Stimulated activated CD4-positive, alpha-beta T cell treated with anti-CD3 and anti-CD28 coated beads, Interleukin-4, amount 100 ng/mL, for 48 hours (primary cell): ENCODE measurements at places on chromosomes 6 and 20.

DNA sequence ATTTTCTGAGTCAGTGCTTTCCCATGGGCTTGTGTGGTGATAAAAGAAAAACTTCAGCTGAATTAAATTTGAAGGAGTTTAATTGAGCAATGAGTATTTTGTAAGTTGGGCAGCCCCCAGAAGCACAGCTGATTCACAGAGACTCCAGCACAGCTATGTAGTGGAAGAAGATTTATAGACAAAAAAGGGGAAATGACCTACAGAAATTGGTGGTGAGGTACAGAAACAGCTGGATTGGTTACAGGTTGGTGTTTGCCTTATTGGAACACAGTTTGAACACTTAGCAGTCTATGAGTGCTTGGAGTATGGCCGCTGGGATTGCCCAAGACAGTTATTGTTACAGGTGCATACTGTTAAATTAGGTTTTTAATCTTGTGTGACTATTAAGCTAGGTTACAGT is 96.9 kb upstream of the PTPRK start:
- DNase-seq = no peak

- no peak for DNase-seq
These were observed 66.9 kb downstream of the GMPR start for GRCh38 chr6:16305246-16305725.

GRCh38 chr20:34190679-34191090 is 50.5 kb upstream of the ASIP start:
- peak; percentile 35 for DNase-seq

GRCh38 chr6:79196912-79197311 is 37.6 kb downstream of the HMGN3 start:
- no peak for DNase-seq

- DNase-seq = no peak
These were observed 102.6 kb downstream of the ZMYND8 start for GRCh38 chr20:47253872-47254271.

DNA sequence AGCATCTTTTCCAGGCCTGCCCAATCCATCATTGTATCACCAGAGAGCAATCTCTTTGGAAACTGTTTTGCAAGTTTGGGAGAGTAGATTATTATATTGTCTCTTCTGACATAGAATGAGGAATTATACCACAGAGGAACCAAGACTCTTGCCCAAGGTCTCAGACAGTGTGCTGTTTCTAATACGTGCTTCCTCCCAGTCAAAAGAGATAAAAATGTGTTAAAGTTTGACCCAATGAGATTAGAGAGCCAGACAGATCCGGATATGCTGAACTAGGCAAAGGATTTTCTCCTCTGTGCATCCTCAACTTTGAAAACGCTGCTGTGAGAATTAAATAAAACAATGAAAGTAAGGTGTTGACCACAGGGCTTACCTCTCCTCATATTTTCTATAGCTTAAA is 18.6 kb upstream of the NT5E start:
- DNase-seq = no peak

GRCh38 chr20:48717095-48717672 is 110.6 kb downstream of the PREX1 start:
- no peak for DNase-seq

DNA sequence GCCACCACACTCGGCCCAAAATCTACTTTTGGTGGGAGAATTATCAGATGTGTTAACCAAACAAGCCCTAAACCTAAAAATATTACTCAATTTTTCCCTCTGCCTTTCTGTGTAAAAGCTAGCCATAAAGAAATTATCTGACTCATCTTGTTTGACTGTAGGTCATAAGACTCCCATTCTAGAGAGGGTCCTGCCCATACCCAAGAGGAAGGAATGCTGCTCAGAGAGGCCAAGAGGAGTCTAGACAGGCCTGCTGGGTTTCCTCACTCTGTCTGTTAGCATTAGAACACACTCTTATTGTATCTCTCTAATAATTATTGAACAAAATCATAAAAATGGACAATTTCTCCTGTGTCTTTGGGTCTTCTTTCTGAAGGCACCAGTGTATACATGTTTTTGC is 26.1 kb downstream of the C6orf141 start:
- DNase-seq = no peak

GRCh38 chr6:10210052-10210451 is 204.8 kb downstream of the TFAP2A start:
- no peak for DNase-seq

- DNase-seq = no peak
These were observed 48.5 kb downstream of the KIF13A start for GRCh38 chr6:17938901-17939300.

DNA sequence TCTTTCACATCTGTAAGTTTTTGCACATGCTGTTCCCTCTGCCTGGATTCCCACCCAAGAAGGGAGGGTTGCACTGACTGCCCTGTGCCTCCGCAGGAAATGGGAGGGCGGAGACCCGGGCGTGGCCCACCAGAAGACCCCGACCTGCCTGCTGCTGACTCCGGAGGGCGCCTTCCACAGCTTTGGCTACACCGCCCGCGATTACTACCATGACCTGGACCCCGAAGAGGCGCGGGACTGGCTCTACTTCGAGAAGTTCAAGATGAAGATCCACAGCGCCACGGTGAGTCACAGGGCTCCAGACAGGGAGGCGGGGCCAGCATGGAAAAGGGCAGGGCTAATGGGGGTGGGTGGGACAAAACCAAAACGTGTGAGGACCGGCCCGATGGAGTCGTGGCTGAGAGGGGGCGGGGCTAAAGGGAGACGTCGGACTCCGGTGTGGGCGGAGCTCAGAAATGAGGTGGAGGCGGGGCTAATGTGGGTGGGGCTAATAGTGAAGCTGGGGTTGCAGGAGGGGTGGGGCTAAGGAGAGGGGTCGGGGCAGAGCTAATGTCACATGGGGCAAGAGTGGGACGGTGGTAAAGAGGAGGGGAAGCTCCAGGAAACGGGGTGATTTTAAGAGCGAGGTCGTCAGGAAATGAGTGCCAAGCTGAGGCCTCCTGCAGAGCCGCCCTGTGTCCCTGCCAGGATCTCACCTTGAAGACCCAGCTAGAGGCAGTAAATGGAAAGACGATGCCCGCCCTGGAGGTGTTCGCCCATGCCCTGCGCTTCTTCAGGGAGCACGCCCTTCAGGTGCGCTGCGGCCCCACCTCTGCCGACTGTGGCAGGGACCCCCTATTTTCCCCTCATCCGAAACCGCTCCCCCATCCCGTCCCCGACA is 12.6 kb downstream of the HSPA12B start:
- peak; percentile 72 for DNase-seq

DNA sequence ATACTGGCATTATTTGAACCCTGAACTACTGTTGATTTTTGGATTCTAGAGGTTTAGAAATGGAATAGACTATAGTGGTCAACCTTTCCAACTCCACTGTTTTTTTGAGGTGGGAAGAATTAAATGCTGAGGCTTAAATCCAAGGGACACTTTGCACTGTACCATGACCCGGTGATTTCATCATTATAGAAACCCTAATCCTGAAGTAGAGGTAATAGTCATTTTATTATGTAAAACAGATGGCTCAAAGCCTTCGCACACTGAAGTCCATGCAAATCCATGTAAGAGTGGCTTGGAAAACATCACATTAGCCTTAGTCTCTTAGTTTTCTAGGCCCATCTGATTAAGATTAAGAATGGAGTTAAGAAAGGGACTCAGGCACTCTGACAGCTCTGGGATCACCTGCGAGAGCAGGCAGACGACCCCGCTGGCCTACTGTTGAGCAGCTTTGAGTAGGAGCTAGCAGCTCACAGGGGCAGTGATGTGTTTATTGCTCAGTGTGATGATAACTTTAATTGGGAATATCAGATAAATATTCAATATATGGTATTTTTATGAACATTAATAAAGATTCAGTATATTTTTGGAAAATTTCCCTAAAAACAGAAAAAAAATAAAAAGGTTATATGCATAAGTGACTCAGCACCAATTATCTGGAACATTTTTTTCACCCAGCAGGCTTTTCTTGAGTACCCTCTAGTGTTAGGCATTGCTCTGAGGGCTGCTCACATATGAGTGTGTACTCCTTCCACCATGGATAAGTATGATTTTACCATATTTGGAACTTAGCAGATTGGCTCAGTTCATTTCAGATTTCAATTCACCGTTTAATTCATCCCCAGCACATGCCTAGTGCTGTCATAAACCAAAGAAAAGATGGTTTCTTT is 13.4 kb downstream of the SLX4IP start:
- no peak for DNase-seq

DNA sequence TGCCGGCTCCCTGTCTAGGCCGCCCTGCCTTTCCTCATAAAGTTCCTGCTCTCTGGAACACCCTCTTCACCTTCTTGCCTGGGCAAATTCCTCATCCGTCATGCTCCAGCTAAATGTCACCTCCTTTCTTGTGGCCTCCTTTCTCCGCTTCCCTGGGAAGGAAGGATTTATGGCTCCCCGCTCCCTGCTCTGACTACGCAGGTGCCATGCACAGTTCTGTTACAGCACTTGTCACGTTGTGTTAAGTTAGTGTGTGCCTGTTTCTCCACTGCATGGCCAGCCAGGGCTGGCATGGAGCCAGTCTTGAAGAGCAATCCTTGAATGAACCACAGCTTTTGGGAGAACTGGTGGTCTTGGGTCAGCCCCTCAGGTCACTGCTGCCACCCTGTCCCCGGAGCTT is 61.7 kb downstream of the CD40 start:
- DNase-seq = no peak

- DNase-seq = no peak
These were observed 4.8 kb upstream of the BCAS4 start for GRCh38 chr20:50789968-50790650.

DNA sequence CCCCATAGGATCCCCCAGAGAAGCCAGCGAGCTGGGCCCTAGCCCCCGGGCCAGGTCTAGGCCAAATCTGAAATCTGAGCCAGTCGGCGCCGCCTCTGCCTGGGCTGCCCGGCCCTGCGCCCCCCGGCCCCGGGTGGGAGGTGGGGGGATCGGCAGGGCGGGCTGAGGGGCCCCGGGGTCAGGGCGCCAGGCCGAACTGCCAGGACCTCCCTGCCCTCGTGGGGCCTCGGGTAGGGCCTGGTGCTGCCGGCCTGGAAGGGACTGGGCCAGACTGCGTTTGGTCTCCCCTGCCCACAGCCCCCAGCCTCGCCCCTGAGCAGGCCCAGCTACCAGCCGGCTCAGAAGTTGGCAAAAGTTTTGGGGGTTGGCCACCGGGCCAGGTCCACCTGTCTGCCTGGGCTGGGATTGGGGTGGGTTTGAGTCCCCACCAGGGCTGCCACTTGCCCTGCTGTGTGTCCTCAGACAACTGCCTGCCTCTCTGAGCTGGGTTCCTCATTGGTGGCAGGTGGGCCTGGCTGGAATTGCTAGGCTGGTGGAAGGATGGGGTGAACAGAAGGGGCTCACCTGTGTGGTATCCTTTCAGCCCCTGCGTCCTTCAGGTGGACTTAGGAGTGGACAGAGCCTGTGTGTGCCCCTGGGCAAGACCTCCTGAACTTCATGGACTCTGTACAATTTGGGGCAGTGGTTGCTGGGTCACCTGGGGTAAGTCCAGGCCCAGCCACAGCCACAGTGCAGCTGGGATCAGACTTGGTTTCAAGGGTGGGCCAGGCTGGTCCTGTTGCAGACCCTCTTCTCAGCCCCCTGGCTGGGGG is 801 bp downstream of the SRC start:
- DNase-seq = no peak

GRCh38 chr6:50850223-50851048 is 31.8 kb downstream of the TFAP2B start:
- DNase-seq = no peak

GRCh38 chr6:75450903-75451302 is 42.7 kb downstream of the FILIP1 start:
- no peak for DNase-seq

GRCh38 chr6:157374889-157375443 is 6.0 kb upstream of the ZDHHC14 start:
- DNase-seq = no peak

DNA sequence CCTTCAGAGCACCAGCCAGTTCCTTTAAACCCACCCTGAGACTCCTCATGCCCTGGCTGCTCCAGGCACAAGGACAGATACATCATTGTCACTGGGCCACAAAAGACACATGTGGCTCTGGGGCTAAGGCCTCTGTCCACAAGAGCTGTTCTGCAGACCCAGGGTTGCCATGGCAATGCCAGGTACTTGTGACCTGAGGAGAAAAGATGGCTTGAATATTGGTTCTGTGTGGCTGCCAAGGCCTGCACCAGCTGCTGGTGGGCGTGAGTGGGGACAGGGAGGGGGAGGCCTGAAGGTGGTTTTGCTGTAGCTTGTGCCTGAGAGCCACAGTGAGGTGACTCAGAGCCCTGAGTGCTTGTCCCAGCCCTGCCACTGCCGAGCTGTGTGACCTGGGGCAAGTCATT is 31.8 kb downstream of the SAYSD1 start:
- DNase-seq = no peak

DNA sequence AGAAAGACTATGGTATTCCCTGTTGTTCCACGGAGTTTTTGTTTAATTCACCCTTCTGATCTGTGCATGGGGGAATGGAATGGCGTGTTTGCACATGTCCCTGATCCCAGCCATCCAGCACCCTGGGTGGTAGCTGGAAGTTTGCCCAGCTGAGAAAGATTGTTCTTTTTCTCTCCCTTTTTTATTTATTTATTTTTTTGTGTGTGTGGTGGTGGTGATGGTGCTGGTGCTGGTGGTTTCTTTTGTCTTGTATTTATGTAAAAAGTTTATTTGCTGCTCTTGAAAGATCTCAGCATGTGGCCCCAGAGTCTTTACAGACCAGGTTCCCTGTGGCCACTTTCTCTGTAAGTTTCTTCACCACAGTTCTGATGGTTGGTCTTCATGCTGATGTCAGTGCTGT is 372.6 kb downstream of the UTRN start:
- no peak for DNase-seq

DNA sequence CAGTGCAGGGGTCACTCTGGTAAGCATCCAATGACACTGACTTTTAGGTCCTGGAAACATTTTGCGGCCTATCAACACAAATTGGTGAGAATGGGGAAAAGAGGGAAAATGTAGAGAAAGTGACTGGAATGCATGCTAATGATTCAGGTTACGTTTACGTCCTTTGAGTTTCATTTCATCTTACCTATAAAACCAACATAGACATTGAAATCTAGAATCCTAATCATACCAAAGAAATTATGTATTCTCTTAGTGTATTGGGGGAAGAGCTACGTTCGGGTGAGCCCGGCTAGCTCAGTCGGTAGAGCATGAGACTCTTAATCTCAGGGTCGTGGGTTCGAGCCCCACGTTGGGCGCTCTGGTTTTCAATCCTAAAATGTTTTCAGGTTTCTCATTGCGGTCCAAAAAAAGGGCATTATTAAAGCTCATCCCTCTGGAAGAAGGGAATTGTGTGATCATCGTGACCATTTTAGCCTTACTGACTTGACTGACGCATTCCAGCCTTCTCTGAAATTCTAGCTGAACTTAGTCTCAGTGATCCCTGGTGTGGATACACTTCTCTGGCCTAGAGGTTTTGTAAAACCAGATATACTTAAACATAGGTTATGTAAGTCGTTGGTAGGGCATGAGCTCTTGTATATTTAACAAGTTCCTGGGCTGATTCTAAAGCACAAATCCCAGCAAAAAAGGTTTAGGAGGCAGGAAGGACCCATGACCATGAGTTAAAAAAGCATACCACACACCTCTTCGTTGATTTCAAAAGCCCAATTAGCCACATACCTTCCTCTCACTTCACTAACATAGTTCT is 18.3 kb downstream of the HMGN4 start:
- no peak for DNase-seq

GRCh38 chr6:166313255-166314070 is 5.3 kb upstream of the PRR18 start:
- DNase-seq = no peak
